Dermis microvascular lymphatic vessel endothelial cell (primary cell): ENCODE measurements at places on chromosomes 12 and 14. TPM values are rescaled to one million over a fixed set of nuclear protein-coding genes. Genes with fewer than 3 reads are reported as not detected.

Gene NPFF
- not detected in 2 replicates for total RNA-seq

Gene P2RX2
- not detected in 2 replicates for total RNA-seq

Gene TAS2R8
- not detected in 2 replicates for total RNA-seq

Gene EXOC3L4
- not detected in 2 replicates for total RNA-seq

Gene KRT80
- total RNA-seq = 0.13 and 0.39 TPM in 2 replicates

DNA sequence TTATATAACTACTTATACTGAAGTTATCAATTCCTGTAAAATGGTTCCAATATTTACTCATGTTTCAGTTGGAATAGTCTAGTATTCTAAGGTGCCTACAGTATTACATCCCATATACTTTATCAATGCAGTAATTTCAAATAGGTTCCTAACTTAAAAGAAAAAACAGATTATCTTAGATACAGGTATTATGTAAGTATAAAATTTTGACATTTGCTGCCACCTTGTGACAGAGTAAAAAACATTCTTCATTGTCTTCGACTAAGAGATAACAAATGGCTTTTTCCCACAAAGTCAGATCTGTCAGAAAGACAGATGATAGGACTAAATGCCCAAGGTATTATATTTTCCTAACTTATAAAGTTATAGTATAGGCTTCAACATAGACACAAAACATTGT lies 78.7 kb downstream of the TXNDC16 start:
- DNase-seq = peak; percentile 32

DNA sequence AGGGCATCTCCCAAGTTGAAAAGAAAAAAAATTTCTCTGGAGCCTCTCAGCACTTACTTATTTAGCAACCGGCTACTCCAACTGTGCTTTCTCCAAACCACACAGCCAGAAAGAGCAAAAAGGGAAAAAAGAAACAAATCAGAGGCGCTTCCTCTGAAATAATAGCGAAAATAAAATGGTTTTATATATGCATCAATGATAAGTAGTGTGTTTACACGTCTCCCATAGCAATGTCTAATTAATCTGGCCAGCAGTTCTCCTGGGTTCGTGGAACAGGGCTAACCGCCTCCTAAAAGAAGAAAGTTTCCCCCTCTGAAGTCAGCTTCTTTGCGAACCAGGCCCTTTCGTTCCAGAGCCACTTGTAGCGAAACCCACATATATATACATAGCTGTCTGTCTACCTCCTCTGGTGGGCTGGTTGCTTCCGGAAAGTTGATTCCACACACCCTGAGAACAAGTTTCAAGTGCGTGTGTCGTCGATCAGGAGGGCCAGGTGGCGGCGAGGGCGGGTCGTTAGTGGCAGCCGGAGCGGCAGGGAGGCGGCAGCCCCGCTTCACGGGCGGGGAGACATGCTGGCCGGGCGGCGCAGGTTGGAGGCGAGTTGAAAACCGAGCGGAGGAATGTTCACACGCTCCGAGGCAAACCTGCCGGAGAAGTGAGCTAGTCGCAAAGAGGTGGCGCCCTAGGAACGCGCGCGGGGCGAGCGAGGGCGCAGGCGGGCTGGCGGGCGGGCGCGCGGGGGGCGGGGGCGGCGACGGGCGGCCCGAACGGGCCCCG lies 2.7 kb downstream of the PTHLH start:
- no peak for DNase-seq

- no peak for DNase-seq
Observed at GRCh38 chr12:1842183-1842904, 22.0 kb downstream of the LRTM2 start.

- DNase-seq = peak; percentile 99
Observed at GRCh38 chr12:56041552-56042429, at the start of gene RPS26. TSS of gene RPS26 (plus strand) at chr12:56041918. CDS start at chr12:56042167, 249 bp downstream.

GRCh38 chr12:116577154-116577561 lies 18.0 kb downstream of the MAP1LC3B2 start:
- no peak for DNase-seq

DNA sequence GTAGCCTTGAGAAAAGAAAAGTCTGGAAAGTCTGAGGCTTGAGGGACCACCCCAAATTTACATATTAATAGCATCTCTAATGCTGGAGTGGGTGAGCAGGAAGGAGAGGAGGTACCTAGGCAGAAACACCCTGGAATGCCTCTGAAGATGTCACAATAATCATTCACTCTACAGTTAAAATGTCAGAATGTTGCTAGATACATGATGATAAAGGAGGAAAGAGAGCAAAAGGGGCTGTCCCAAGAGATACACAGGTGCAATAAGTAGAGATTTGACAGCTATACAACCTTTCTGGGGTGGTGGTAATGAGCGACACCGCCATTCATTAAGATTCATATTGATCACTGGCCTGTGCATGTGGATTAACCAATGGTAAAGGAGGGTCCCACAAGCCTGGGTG lies 540.5 kb upstream of the FBXO33 start:
- no peak for DNase-seq

DNA sequence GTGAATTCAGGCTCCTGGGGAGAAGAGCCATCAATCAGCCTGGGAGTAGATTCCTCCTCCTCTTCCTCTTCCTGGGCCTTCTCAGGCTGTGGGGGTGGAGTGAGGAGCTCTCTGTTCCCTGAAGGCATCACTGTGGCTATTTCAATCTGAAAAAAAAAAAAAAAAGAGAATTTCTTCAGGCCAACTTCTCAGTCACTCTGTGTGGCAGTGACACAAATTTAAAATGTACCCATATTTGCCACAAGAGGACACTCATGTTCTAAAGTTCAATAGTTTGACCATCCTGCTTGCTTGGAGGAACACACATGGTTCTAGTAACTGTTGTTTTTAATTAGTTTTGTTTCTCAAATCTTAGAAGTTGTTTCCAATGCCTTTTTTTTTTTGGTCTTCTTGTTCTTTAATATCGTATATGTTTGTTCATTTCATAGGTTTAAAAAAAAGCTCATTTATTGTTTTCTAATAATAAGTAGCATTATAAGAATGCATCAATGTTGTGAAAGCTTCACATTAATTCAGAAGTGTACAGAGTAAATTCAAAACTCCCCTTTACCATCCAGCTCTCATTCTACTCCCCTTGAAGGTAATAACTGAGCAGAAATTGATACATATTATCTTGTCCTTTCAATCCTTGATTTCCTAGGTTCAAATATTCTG lies 23.3 kb upstream of the CCER1 start:
- peak; percentile 49 for DNase-seq

DNA sequence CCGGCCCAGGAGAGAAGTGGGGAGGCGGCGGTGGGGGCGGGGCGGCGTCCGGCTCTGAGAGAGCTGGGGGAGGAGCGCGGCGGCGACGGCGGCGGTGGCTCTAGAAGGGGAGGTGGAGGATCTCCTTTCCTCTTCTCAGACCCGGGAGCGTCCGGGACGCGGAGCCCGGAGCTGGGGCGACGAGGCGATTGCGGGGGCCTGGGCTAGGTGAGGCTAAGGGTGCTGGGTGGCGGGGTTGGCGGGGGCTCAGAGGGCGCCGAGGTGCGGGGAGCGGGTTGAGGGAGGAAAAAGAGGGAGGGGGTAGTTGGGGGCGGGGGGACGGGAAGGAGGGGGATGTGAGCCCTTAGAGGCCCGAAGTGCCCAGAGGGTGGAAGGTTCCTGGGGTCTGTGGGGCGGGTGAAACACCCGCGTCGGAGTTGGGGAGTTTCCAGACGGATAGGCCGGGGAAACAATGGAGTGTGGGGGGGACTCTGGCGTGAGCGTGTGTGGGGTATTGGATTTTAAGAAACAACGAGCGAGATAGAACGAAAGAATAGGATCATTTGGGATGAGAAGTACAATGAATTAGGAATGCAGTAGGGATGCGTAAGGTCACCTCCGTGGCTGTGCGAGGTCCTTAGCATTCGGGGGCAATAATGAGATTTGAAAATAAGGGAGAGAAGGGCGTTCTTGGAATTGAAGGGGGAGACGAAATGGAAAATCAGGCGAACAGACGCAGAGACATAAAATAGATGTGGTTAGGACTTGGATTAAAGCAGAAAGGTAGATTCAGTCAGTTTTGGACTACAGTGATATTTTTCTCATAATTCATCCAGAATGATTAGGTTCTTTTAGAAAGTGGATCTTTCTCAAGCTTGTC lies at the start of gene SPATS2:
TSS of gene SPATS2 (plus strand) at position 82 of the 859 bp plus-strand sequence. CDS start 93,551 bp downstream, outside the sequence.
- peak; percentile 59 for DNase-seq

- peak; percentile 53 for DNase-seq
Observed at GRCh38 chr12:49827401-49828099, 663 bp downstream of the NCKAP5L start.

DNA sequence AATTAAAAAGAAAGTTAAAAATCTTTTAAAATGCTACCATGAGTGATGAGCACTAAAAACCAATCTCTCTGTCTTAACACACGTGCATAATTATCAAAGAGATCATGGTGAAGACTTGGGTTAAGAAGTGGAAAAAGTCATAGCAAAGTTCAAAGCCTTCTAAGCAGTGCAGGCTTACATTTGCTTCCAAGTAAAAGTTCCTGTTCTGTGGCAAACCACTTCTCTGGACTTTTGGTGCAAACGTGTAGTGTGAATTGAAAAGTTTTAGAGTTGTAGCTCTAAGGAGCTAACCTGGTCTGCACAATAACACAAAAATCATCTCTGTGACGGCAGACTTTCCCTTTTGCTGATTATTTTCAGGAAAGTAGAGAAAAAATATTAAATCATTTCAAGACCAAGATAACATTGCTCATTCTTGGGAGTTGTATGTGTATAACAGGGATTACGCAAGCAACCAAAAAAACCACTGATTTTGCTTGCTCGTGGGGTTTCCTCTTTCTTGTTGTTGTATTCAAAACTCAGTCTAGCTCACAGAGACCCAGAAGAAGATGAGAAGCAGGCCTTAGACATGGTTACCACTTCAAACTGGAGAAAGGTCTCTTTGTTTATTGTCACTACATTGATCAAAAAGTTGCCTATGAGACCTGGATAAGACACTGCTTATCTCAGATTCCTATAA lies 2.3 kb upstream of the GLIPR1 start:
- no peak for DNase-seq

- no peak for DNase-seq
Observed at GRCh38 chr14:40581264-40581663, 1025.4 kb upstream of the LRFN5 start.

GRCh38 chr14:86640288-86640687 lies 1110.3 kb downstream of the FLRT2 start:
- DNase-seq = no peak

GRCh38 chr12:11563785-11564739 lies 85.4 kb upstream of the ETV6 start:
- no peak for DNase-seq

GRCh38 chr14:46782281-46782680 lies 130.7 kb upstream of the RPL10L start:
- DNase-seq = no peak

GRCh38 chr14:74425525-74426201 lies 347 bp downstream of the SYNDIG1L start:
- peak; percentile 26 for DNase-seq

DNA sequence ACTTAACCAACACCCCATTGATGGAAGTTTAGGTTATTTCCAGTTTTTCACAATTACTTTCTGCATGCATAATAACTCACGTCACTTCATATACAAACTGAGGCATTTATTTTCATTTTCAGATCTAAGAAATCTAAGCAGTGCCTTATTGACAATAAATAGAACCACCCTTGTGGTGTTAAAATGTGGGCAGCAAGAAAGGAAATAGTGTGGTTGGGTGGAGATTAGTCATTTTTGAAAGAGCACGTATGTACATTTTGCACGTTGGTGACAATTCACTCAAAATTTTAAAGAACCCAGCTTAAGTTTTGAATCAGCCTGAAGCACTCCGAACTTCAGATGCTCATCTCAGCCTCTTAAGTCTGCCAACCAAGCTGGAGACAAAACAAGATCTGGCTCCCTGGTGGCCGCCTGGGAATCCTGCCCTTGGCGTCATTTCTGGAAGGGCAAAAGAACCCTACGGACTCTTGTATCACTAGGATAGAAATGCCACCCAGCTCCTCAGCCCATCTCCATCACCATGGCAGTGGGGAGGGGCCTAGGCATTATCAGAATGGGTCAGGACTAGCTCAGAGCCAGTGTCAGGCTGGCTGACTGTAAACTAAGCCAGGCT lies 89.5 kb upstream of the BCL2L14 start:
- DNase-seq = no peak

GRCh38 chr14:64845878-64846277 lies 33.8 kb downstream of the SPTB start:
- no peak for DNase-seq

GRCh38 chr12:88723219-88723618 lies 142.9 kb upstream of the KITLG start:
- no peak for DNase-seq

GRCh38 chr12:118376089-118377020 lies at the start of gene SUDS3:
TSS of gene SUDS3 (plus strand) at chr12:118376555. CDS start at chr12:118376692, 137 bp downstream.
- DNase-seq = peak; percentile 79

DNA sequence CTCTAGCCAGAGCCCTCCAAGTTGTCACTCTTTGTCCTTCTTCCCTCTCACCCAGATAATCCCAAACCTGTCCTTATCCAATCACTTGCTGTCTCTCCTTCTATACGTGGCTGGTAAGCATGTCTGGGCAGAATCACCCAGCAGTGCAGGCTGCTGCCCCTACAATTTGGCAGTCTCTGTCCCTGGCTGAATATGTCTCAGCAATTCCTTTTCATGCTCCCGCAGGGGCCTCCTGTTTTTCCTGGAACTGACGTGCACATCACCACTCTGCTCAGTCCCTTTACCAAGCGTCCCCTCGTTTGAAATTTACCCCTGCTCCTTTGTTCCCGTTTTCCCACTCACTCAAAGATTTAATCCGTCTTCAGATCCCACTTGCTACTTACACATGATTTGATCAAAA lies 80.0 kb downstream of the ST8SIA1 start:
- no peak for DNase-seq

DNA sequence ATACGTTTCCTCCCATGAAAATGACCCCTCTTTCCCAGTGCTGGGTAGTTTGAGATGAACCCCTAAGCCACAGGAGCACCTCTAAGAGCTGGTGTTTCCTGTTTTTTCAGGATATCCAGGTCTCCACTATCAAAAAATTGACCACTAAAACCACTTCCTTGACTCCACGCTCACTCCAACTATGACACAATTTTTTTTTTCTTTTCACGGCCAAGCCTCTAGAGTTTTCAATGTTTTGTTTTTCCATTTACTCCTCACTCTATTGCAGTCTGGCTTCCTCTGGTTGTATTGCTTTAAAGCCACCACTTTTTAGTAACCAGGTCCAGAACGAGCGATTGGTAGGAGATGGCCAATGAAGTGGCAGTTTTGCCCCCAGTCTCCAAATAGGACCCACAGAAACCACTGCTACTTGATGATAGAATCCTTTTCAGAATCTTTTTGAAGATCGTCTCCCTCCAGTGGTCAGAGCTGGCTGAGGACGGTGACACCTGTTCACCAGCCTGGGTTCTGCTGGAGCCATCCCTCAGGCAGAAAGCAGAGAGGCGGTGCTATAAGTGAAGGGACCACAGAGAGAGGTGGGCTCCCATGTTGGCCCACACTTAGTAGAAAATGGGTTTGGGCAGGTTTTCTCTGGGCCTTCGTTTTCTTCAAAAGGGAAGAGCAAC lies 454.4 kb downstream of the VRK1 start:
- no peak for DNase-seq
